ENCODE measurements at places on chromosomes 16 and 17.
A peak's percentile ranks its signal among the peaks of the same experiment; 100 is the strongest.

- DNase-seq: no peak
Observed at GRCh38 chr16:70573451-70574121, 50.0 kb downstream of the SF3B3 start.

- peak; percentile 59 for DNase-seq
Observed at GRCh38 chr17:29165800-29166506, 14.2 kb downstream of the MYO18A start.

- DNase-seq: peak; percentile 82
Observed at GRCh38 chr17:76278952-76279741, 14.0 kb downstream of the UBALD2 start.

DNA sequence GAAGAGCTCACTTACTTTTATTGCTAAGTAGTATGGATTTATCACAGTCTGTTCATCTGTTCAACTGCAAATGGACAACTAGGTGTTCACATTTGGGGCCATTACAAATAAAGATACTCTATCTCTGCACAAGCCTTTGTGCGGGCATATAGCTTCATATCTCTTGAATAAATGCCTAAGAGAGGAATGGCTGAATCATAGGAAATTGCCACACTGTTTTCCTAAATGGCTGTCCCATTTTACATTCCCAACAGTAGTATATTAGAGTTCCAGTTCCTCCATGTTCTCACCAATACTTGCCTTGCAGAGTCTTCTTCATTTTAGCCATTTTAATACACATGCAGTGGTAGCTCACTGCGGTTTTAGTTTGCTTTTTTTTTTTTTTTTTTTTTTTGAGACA is 20.5 kb downstream of the NSMCE1 start:
- no peak for DNase-seq

- no peak for DNase-seq
Observed at GRCh38 chr17:30112794-30113193, 3.8 kb upstream of the NSRP1 start.

GRCh38 chr17:48297825-48298224 is 132.2 kb downstream of the SKAP1 start:
- no peak for DNase-seq

DNA sequence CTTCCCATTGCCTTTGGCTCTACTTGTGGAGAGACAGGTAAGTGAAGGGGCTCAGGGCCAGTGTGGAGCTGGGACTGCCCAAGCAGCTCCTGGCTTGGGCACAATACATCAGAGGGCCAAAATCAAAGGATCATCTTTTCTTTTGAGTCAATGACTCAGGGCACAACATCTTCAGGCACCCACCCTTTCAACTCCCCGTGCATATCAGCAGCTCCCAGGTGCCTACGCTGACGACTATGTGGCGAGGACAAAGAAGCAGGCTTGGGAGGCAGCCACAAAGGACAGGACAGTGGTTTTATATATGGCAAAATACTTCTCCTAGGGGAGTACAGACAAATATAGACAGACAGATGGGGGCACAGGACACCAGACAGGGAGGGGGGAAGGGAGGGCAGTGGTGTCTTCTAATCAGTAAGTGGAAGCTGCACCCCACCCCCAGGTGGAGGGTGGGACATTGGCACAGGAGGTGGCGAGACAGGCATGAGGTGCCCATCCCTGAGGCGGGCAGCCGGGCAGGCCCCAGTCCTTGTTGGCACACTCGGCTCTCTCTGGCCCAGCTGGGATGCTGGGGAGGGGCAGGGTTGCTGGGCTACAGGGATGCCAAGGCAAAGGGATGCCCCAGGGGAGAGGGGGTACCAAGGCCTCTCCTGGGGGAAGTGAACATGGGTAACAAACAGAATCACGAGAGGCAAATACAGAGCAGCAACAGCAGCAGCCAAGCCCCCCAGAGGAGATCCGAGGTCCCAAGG is 7.7 kb upstream of the ARL5C start:
- DNase-seq: no peak

DNA sequence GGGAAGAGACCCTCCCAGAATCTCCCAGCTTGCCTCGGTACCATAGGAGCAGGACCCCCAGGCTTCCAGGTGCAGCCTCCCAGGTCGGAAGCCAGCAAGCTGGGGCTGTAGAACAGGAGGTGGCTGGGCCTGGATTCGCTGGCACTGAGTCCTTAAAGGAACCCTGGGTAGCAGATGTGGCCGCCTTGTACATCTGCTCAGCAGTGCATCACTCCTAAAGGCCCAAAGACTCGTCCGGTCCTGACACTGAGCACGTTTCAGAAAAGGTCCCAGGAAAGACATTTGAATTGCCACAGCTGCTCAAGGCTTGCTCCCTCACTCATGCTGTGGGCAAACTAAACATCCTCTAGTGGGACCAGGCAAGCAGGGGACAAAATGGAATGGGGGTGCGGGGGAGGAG is 172.8 kb downstream of the RAB11FIP4 start:
- no peak for DNase-seq

- no peak for DNase-seq
Observed at GRCh38 chr17:21677911-21678310, 14.4 kb upstream of the KCNJ18 start.

GRCh38 chr17:17682293-17682736 is 1.1 kb downstream of the RAI1 start:
- DNase-seq: peak; percentile 90

DNA sequence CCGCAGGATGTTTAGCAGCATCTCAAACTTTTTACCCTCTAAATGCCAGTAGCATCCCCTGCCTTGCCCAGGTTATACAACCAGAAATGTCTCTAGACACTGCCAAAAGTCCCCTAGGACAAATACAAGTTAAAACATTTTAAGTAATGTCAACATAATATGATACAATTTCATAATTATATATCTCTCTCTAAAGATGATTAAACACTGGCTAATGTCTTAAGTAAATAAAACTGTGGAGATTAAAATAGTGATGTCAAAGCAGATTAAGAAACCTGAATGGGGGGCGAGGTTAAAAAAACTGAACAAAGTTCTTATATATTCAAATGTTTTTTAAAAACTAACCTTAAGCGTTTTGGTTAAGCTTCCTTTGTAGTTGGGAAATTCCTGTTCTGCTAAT is 62.1 kb downstream of the CFDP1 start:
- no peak for DNase-seq

- DNase-seq: no peak
Observed at GRCh38 chr17:13160790-13161189, 143.0 kb upstream of the ELAC2 start.

GRCh38 chr17:49980703-49981197 is 11.8 kb downstream of the DLX4 start:
- no peak for DNase-seq

DNA sequence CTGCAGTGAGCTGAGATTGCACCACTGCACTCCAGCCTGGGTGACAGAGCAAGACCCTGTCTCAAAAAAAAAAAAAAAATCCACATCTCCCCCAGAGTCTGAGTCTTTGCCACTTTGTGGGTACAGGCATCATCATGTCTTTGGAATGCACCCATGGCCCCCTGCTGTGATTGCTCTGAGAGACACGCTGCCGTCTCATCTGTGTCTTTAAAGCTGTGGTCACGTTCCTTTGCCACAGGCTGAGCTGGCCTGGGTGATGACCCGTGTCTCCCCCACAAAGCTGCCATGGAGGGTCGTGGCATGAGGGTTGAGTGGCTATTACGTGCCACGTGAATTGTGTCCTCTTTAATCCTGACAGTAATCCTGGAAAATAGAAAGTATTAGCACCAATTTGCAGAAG is 20.2 kb downstream of the CRISPLD2 start:
- DNase-seq: no peak

DNA sequence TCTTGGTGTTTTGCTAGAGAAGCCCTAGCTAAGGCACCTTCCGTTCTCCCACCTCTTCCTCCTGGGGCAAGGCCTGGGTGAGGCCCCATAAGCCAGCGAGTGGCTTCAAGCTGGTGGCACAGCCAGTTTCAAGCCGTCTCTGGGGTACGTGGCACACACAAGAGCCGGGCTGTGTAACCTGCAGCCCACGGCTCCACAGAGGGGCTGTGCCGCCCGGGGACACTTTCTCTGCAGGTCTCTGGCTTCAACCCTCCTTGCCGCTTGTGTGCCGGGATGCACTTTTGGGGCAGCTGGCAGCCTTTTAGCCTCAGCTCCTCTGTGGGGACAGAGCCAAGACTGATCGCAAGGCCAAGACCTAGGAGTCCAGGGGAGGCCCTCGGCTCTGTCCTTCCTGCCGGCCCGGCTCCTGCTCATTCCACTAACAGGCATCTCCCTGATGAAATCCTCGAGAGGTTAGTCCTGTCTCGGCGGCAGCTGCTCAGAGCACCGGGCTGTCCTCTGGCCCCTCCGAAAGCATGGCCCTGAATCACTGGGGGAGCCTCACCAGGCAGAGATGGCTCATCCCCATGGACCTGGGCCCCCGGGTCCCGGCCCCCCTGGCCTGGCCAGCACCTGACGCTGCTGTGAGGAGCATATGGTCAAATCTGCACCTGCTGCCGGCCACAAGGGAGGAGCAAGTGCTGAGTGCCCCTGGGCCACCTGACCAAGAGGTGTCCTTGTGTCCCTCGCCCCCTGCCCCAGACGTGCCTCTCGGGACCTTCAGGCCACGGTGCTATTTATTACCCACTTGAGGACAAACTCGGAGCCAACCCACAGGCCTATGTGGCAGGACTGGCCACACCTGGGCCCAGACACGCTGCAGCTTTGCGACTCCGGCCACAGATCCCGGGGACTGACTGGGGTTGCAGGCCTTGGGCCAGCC is 98.5 kb downstream of the METRNL start:
- peak; percentile 79 for DNase-seq

DNA sequence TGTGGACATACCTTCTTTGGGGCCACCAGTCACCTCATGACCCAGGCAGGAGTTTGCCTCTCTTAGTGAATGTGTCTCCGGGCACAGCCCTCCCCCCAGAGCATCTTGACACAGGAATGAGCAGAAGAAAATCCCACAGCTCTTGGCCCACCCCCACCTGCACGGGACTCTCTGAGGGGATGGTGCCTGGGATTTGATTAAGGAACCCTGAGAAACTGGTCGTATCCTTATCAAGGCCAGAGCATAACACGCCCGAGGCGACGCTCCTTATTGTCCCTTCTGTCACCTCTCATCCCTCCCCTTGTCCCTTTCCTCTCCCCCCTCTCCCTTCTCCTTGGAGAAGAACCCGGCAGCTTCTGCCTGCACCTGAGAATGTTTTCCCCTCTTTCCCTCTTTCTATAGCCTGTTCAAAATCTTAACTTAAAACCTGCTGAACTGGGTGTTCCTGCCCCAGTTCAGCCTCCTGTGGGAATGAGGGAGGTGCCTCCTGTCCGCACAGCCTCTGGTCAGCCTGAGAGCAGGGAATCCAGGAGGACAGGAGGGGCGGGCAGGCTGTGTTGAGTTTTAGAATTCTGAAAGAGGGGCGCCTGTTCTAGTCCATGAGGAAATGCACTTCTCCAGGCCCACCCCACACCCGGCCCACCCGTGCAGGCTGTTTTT is 140.7 kb upstream of the PLCG2 start:
- no peak for DNase-seq

GRCh38 chr17:78315355-78316114 is 44.3 kb downstream of the SOCS3 start:
- DNase-seq: no peak

DNA sequence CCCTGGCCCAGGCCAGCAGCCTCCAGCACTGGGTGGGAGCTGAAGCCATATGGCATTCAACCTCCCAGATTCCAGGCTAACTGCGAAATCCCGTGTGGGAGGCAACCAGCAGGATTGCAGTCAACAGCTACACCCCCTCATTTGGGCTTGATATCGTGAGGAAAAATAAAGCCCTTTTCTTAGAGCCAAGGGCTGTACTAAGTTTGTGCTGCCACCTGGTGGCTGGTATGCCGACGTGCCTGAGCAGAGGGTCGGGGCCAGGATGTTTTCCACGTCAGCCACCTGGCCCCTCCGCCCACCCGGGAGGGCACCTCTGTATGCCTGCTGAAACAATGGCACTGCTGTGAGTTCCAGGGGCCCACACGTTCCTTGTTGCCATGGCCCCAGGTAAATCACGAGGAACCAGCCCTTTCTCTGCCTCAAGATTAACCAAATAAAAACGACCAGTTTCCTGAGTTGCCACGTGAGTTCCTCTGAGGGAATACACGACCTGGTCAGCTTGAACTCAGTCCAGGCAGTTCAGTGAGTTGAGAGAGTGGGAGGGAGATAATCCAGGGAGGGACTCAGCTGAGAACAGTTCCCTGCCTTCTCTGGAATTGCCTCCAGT is 9.0 kb downstream of the TMEM98 start:
- peak; percentile 53 for DNase-seq

DNA sequence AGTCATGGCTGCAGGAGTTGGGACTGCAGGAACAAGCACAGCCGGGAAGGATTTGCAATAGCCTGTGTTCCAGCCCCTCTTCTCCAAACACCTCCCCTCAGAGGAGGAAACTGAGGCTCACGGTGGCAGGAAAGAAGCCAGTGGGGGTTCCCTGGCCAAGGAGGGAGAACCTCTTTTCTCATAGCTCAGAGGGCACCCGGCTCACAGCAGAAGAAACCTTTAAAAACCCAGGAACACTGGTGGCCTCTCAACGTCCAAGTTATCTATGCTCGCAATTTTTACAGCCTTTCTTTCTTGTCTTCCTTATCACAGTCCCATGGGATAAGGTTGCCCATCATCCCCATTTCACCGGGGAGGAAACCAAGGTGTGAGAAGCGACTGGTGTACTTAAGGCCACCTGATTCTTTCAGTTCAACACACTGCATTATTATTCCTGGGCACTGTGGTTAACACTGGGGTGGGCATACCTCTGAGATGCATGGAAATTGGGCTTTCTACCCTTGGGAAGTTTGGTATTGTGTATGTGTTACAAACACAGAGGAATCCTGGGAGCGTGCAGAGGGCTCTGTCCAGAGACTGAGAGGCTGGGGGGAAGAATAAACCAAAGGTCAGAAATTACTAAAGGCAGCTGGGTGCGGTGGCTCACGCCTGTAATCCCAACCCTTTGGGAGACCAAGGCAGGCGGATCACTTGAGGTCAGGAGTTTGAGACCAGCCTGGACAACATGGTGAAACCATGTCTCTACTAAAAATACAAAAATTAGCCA is 791 bp upstream of the ZNF629 start:
- no peak for DNase-seq

GRCh38 chr16:4660454-4661007 is 32.8 kb upstream of the NUDT16L1 start:
- peak; percentile 28 for DNase-seq

DNA sequence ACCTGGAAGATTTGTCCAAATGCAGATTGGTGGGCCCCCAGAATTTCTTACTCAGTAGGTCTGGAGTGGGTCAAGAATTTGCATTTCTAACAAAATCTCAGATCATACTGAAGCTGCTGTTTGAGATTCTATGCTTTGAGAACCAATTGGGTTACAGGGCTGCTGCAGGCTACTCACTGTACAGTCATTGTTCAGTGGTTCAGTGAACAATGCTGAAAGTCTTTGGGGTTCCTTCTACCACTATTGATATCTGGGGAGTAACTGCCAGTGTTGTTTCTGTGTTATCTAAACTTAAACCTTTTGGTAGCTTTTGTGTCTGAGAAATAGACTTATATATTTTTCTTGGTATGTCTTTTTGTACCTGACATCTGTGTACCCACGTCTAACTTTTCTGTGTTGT is 187.5 kb downstream of the TANC2 start:
- no peak for DNase-seq

GRCh38 chr17:4469552-4469951 is 29.1 kb upstream of the SPNS2 start:
- DNase-seq: no peak

- no peak for DNase-seq
Observed at GRCh38 chr17:64032081-64032480, 11.6 kb upstream of the ICAM2 start.

GRCh38 chr17:1755827-1756262 is 6.0 kb upstream of the SERPINF1 start:
- no peak for DNase-seq

- DNase-seq: no peak
Observed at GRCh38 chr17:75983501-75984181, 4.6 kb downstream of the TEN1 start.

GRCh38 chr16:47734987-47735594 is 274.0 kb downstream of the PHKB start:
- no peak for DNase-seq
